ENCODE measurements at places on chromosomes 4 and X. TPM values are rescaled to one million over a fixed set of nuclear protein-coding genes. Genes with fewer than 3 reads are reported as not detected.

CXXC4 gene
- 5.4 TPM for polyA plus RNA-seq

CTAG2 gene
- polyA plus RNA-seq = not detected

RIPPLY1 gene
- polyA plus RNA-seq = not detected

HTR2C gene
- 0.36 TPM for polyA plus RNA-seq

GAB3 gene
- polyA plus RNA-seq = 2.0 TPM

TRPC5OS gene
- polyA plus RNA-seq = not detected

TSPAN7 gene
- polyA plus RNA-seq = 623 TPM
